Uterus (tissue), 4 donors: ENCODE measurements at places on chromosomes 6 and 20.

DNA sequence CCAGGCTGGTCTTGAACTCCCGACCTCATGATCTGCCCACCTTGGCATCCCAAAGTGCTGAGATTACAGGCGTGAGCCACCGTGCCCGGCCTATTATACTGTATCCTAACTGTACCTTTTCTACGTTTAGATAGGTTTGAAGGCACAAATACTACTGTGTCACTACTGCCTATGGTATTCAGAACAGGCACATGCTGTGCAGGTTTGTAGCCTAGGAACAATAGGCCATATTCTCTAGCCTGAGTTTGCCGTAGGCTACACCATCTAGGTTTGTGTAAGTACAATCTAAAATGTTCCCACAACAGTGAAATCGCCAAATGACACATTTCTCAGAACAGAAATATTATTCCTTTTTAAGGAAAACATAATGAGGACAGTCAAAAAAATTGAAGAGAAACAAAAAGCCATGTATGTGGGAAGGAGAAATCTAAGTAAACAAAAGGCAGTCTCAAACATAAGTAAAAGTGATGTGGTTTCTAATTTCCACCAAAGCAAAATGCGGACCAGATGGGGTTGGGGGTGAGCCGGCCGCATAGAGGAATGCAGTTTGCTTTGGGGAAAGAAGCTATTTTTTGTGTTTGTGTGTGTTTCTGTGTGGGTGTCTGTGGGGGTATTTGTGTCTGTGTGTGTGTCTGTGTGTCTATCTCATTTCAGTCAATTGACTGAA is 192.6 kb upstream of the SALL4 start:
- DNase-seq = no peak
- H3K27ac ChIP-seq = no peak overlapping the region
- H3K36me3 ChIP-seq = no peaks in the 10 kb centered on the region
- no peaks in the 10 kb centered on the region for H3K4me1 ChIP-seq

GRCh38 chr6:8749465-8749864 is 314.1 kb upstream of the SLC35B3 start:
- no peaks in the 10 kb centered on the region for H3K4me1 ChIP-seq
- H3K27ac ChIP-seq = no peak overlapping the region
- DNase-seq = no peak
- H3K4me3 ChIP-seq = no peak overlapping the region
- no peaks in the 10 kb centered on the region for H3K36me3 ChIP-seq
- no peaks in the 10 kb centered on the region for H3K27me3 ChIP-seq

DNA sequence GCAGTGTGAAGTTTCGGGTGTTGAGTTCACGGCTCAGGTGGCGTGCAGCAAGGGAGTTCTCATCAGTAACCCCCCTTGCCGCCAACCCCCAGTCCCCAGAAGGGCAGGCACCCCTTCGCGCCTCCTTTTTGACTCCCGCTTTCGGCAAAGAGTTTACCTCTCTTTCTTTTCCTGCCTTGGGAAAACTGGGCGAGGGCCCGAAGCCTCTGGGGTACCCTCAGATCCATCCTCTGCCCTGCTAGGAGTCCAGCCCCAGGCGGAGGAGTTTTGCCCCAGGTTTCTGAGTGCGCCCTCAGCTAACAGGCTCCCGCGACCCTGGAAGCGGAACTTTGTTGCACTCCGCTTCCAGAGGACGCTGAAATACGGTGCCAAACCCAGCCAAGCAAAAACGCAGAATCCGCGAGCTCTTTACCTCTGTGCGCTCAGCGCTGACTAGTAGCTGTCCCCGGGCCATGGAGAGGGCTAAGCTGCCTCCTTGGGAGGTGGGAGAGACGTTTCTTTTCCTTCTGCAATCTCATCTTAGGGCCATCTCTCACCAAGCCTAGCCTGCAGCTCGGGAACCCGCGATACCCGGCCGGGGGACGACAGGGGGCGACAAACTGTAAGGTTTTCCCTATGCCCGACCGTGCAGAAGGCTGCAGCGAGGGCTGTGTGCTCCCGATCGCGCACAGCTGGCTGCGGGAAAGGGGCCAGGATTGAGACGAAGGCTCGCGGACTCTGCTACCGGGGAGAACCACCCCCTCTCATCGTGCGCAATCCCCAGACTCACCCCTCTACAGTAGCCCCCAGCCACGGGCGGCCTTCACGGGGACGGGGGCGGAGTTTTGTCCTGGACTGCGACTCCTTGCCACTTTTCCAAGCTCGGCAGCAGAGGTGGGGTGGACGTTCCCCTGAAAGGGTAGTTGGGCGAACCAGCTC is 2.7 kb upstream of the PAX1 start:
- peak; percentile 51 for DNase-seq
- H3K36me3 ChIP-seq = no peaks in the 10 kb centered on the region
- H3K4me3 ChIP-seq = no peak overlapping the region
- H3K27me3 ChIP-seq = no peaks in the 10 kb centered on the region

DNA sequence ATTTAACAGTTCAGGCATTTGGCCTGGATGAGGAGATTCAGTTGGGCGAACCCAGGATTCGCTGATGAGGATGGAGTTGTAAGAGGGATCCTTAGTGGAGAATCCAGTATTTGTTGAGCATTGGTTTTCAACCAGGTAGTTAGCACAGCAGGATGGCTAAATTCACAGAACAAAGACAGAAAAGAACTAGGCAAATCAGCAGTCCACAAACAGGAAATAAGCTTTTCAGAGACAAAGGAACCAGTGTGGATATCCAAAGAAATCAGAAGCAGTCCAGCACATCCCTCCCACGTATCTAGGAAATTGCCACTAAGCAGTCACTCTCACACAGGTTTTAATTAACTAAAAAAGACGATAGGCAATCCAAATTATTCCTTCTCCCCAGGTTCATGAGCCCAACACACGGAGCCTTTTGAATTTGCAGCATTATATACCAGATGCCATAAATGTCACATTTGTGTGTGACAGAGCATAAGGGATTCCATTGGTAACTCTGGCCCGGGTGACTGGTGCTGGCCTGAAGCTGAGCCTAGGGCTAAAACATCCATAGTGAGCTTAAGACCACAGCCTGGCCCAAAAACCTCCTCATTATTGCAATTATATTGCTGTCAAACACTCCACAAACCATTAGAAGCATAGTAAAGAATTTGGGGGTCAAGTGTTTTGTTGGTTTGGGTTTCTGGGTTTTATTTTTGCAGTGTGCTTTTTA is 131.5 kb downstream of the SOBP start:
- no peaks in the 10 kb centered on the region for H3K4me1 ChIP-seq
- no peaks in the 10 kb centered on the region for H3K27me3 ChIP-seq
- H3K36me3 ChIP-seq = no peaks in the 10 kb centered on the region
- H3K27ac ChIP-seq = no peak overlapping the region

GRCh38 chr20:21796059-21796458 is 90.6 kb downstream of the PAX1 start:
- no peaks in the 10 kb centered on the region for H3K27me3 ChIP-seq
- DNase-seq = no peak
- no peaks in the 10 kb centered on the region for H3K36me3 ChIP-seq
- H3K27ac ChIP-seq = no peak overlapping the region

DNA sequence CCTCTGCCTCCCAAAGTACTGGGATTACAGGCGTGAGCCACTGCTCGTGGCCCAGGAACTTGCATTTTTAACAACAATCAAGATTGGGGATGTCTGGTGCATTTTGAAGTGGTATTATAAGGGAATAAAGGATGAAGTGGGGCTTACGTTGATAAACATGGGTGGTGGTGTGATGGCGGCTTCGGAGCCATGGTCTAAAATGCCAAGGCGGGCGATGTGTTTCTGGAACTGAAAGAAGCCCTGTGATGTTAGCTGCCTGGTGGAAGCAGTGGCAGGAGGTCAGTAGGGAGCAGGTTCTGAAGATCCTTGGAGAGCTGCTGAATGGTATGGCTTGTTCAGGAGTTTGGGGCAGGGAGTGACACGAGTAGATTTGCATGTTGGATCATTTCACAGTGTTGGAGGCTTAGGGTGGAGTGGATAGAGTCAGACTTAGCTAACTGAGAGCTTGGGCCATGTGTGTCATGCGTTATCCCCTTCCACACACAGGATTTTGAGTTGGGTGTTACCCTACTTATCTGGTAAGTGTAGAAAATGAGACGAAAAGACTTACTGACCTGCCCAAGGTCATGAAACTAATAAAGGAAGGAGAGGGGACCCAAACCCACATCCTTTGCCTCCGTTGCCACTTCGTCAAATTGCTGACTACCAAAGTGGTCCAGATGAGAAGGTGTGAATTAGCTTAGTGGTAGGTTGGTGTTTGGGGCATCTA is 1.5 kb downstream of the NELFCD start:
- DNase-seq = no peak
- H3K4me3 ChIP-seq = no peak overlapping the region
- H3K27ac ChIP-seq = no peak overlapping the region
- H3K36me3 ChIP-seq = no peaks in the 10 kb centered on the region
- no peaks in the 10 kb centered on the region for H3K4me1 ChIP-seq

- no peak overlapping the region for H3K27ac ChIP-seq
- DNase-seq = no peak
- H3K4me3 ChIP-seq = no peak overlapping the region
- no peaks in the 10 kb centered on the region for H3K36me3 ChIP-seq
- H3K4me1 ChIP-seq = no peaks in the 10 kb centered on the region
- H3K27me3 ChIP-seq = no peaks in the 10 kb centered on the region
These were observed 21.5 kb downstream of the RAB44 start for GRCh38 chr6:36719126-36719525.

- no peak overlapping the region for H3K27ac ChIP-seq
- H3K27me3 ChIP-seq = no peaks in the 10 kb centered on the region
- H3K4me1 ChIP-seq = no peaks in the 10 kb centered on the region
- H3K36me3 ChIP-seq = no peaks in the 10 kb centered on the region
- no peak for DNase-seq
These were observed 12.0 kb upstream of the TRMT11 start for GRCh38 chr6:125974214-125974866.

- DNase-seq = no peak
- H3K36me3 ChIP-seq = no peaks in the 10 kb centered on the region
- H3K4me1 ChIP-seq = no peaks in the 10 kb centered on the region
- no peak overlapping the region for H3K27ac ChIP-seq
- H3K4me3 ChIP-seq = no peak overlapping the region
These were observed 137.6 kb upstream of the RPS6KA2 start for GRCh38 chr6:166764473-166765233.

DNA sequence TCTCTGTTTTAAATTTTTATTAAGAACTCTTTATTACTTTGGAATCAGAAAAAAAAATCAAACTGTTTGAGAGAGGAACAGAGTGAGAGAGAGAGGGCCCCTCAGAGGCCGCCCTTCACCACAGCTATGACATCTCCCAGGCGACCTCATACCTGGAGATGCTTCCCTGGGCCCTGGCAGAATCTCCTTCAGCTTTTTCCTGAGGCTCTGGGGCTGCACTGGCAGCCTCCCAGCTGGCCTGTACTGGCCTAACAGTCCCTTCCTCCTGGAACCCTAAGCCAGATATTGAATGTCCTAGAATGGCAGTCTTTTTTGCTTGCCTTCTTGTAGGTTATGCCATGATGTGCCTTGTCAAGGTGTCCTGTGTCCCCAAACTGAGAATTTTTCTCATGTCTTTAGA is 13.7 kb downstream of the ABHD12 start:
- H3K4me3 ChIP-seq = no peak overlapping the region
- H3K36me3 ChIP-seq = no peaks in the 10 kb centered on the region
- no peaks in the 10 kb centered on the region for H3K4me1 ChIP-seq
- no peak overlapping the region for H3K27ac ChIP-seq
- DNase-seq = no peak

DNA sequence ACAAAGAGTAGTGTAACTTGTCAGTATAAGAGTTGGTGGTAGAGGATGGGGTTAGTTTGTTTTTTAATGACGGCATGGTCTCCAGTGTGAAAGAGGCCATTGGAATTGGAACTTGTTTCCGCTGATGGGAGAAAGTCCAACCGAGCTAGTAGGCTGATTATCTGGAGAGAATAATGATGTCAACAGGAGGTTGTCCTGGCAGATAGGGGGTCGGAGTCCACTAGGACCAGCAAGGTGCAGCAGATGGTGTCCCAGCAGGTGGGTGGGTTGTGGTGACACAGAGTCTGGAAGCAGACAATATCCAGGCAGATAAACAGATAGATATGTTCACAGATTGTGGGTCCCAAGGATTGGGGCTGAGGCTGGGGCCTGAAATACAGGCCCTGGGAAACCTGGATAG is 35.1 kb downstream of the PKIB start:
- no peaks in the 10 kb centered on the region for H3K36me3 ChIP-seq
- no peak overlapping the region for H3K27ac ChIP-seq
- no peaks in the 10 kb centered on the region for H3K27me3 ChIP-seq
- DNase-seq = no peak
- H3K4me1 ChIP-seq = no peaks in the 10 kb centered on the region

DNA sequence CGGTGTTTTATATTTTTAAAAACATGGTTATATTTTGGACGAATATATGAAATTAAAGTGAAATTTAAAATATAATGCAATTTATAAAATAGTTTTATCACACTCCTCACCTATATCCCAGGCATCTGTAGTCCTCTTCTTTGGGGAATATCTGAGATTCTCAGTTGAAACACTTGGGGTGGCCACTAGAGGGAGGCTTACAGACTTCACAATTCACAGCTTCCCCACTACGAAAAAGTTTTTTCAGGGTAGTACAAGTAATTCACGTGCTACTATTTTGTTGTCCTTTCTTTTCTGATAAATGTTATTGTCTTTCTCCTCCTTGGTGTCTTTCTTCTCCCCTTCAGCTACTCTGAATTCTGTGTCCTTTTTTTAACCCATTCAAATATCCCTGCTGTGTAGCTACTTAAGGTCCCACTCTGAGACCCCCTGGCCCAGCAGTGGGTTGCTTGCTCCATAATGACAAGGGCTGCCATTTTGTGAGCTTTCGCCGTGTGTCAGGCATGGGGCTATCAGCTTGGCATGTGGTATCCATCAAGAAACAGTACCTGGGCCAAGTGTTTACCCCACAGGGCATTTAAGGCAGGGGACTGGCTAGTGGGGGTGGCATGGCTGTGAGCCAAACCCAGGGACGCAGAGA is 43.6 kb upstream of the PHACTR3 start:
- DNase-seq = no peak
- no peaks in the 10 kb centered on the region for H3K36me3 ChIP-seq
- no peaks in the 10 kb centered on the region for H3K27me3 ChIP-seq

- no peak for DNase-seq
- no peaks in the 10 kb centered on the region for H3K36me3 ChIP-seq
- H3K27ac ChIP-seq = peak overlapping the region; percentile 78
- no peak overlapping the region for H3K4me3 ChIP-seq
These were observed 16.1 kb downstream of the JPH2 start for GRCh38 chr20:44170816-44171410.

DNA sequence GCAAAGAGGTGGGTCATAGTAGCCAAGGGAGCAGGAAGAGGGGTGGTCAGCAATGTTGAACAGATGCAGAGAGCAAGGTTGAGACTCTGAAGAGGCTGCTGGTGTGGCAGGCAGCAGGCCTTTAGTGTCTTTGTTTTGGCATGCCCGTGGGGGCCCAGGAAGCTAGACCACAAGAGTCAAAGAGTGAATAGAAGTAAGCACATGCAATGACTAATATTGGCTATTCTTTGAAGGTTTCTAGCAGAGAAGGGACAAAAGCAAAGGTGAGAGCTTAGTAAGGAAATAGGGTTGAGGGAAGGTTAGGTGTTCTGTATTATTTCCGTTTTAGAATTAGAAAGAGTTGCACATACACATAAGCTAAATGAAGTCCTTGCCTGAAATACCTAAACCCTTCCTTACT is 18.8 kb downstream of the TDRD6 start:
- no peaks in the 10 kb centered on the region for H3K27me3 ChIP-seq
- no peaks in the 10 kb centered on the region for H3K36me3 ChIP-seq
- H3K4me3 ChIP-seq = no peak overlapping the region
- no peak for DNase-seq
- H3K27ac ChIP-seq = no peak overlapping the region

GRCh38 chr20:34654207-34654744 is 22.6 kb downstream of the PIGU start:
- no peak overlapping the region for H3K27ac ChIP-seq
- H3K4me3 ChIP-seq = no peak overlapping the region
- no peaks in the 10 kb centered on the region for H3K4me1 ChIP-seq
- H3K36me3 ChIP-seq = no peaks in the 10 kb centered on the region

- no peaks in the 10 kb centered on the region for H3K27me3 ChIP-seq
- peaks cover 4% of the 10 kb centered on the region for H3K4me1 ChIP-seq
- H3K27ac ChIP-seq = no peak overlapping the region
- no peaks in the 10 kb centered on the region for H3K36me3 ChIP-seq
These were observed 12.7 kb downstream of the PANK2 start for GRCh38 chr20:3901706-3902440.
